ENCODE measurements at places on chromosomes 1 and 21. TPM values are rescaled to one million over a fixed set of nuclear protein-coding genes. Genes with fewer than 3 reads are reported as not detected.

Gene CYP2J2
- total RNA-seq, result 0.22 TPM

Gene ANKRD34A
- 2.0 TPM for total RNA-seq

Gene GGPS1
- total RNA-seq, result 39.1 TPM

Gene ZNF683
- total RNA-seq, result not detected

Gene ATP5IF1
- total RNA-seq, result 137 TPM

Gene MRPL24
- total RNA-seq, result 58.3 TPM

Gene NCAM2
- 17.0 TPM for total RNA-seq

Gene KRTAP13-2
- not detected for total RNA-seq

Gene MFN2
- total RNA-seq, result 68.8 TPM

Gene MAP10
- 1.0 TPM for total RNA-seq

Gene NBPF8
- 15.8 TPM for total RNA-seq

Gene FAM163A
- not detected for total RNA-seq

Gene FMO2
- 0.24 TPM for total RNA-seq

Gene MAB21L3
- 0.21 TPM for total RNA-seq

Gene RASSF5
- 0.36 TPM for total RNA-seq

Gene CASP9
- 9.7 TPM for total RNA-seq

Gene SPRR2F
- not detected for total RNA-seq

Gene FCRL6
- total RNA-seq, result not detected

Gene C1orf115
- 3.5 TPM for total RNA-seq

Gene PRSS38
- not detected for total RNA-seq

Gene HTR6
- not detected for total RNA-seq

Gene FAM110D
- 0.23 TPM for total RNA-seq

Gene RHCE
- total RNA-seq, result 1.0 TPM
